ENCODE measurements at places on chromosomes 16 and 17.

GRCh38 chr17:46195217-46195855, 2.1 kb upstream of the KANSL1 start:
- no peak for DNase-seq

- no peak for DNase-seq
These were observed 21.7 kb downstream of the KNOP1 start for GRCh38 chr16:19696328-19696727.

GRCh38 chr16:81457326-81458133, 12.9 kb downstream of the CMIP start:
- no peak for DNase-seq

GRCh38 chr17:72657467-72658317, 434.8 kb downstream of the SLC39A11 start:
- DNase-seq: no peak

DNA sequence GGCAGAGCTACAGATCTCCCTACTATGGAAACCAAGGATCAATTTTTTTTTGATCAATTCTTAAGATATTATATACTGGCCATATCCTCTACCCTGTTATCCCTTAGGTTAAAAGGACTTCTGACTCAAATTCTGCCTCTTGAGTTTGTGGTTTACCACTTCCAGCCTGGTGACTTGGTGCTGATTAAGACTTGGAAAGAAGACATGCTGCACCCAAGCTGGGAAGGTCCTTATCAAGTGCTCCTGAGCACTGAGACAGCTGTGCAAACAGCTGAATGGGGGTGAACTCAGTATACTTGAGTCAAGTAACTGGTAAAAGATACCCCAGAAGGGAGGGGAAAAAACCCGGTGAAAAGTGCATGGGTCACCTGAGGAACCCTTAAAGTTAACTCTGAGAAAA, 20.5 kb upstream of the SPACA3 start:
- DNase-seq: no peak

GRCh38 chr16:85431431-85432124, 181.5 kb upstream of the GSE1 start:
- DNase-seq: no peak

Data from right renal pelvis (tissue), 4 donors.